Gastrocnemius medialis (tissue), 4 donors: ENCODE measurements at places on chromosomes 2 and 18. TPM values are rescaled to one million over a fixed set of nuclear protein-coding genes. Genes with fewer than 3 reads are reported as not detected.

Gene NEB
- total RNA-seq, result 7,278 TPM

Gene PIEZO2
- 0.18 TPM for total RNA-seq

Gene CERKL
- total RNA-seq, result not detected

DNA sequence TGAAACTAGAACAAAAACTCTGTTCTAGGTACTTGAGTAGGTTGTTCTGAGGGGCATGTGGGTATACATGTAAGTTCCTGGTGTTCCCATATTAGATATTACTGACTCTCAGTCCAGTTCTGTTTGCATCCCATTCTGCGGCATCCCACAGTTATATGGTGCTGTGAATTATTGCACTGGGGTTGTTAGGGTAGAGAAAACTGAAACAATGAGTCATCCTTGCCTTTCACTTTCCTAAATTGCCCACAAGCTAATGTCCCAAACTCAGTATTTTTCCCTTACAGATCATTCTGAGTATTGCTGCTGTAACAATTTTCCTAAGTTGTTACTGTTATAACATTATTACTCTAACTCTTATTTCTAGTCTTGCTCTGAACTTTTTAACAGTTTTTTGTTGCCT is 3.0 kb downstream of the WDR75 start:
- H3K4me3 ChIP-seq, result no peak overlapping the region
- H3K27me3 ChIP-seq, result no peaks in the 10 kb centered on the region
- H3K36me3 ChIP-seq, result peaks cover 14% of the 10 kb centered on the region
- DNase-seq, result no peak

GRCh38 chr18:11149441-11150270 is at the start of gene PIEZO2:
TSS of gene PIEZO2 (minus strand) at chr18:11149569. CDS start at chr18:11148588, 981 bp downstream.
- peaks cover 6% of the 10 kb centered on the region for H3K27me3 ChIP-seq
- no peaks in the 10 kb centered on the region for H3K36me3 ChIP-seq
- DNase-seq, result peak; percentile 57
- no peak within 1 kb of the TSS for H3K27ac ChIP-seq

GRCh38 chr2:217539126-217539525 is 463.7 kb downstream of the TNS1 start:
- no peaks in the 10 kb centered on the region for H3K27me3 ChIP-seq
- H3K36me3 ChIP-seq, result no peaks in the 10 kb centered on the region
- no peaks in the 10 kb centered on the region for H3K4me1 ChIP-seq
- no peak for DNase-seq

- no peaks in the 10 kb centered on the region for H3K27me3 ChIP-seq
- no peak overlapping the region for H3K4me3 ChIP-seq
- H3K36me3 ChIP-seq, result no peaks in the 10 kb centered on the region
- no peaks in the 10 kb centered on the region for H3K4me1 ChIP-seq
- no peak for DNase-seq
These were observed 8.7 kb downstream of the OTOF start for GRCh38 chr2:26469092-26469710.

- no peaks in the 10 kb centered on the region for H3K36me3 ChIP-seq
- DNase-seq, result no peak
- no peak overlapping the region for H3K27ac ChIP-seq
- no peak overlapping the region for H3K4me3 ChIP-seq
- no peaks in the 10 kb centered on the region for H3K4me1 ChIP-seq
These were observed 94.7 kb downstream of the ARMC9 start for GRCh38 chr2:231293163-231293562.
